Caki2 (cell line): ENCODE measurements at places on chromosomes 6 and 20.

GRCh38 chr6:124423621-124424020 lies 538.6 kb upstream of the RNF217 start:
- DNase-seq, result no peak

GRCh38 chr20:10005885-10006284 lies 28.9 kb upstream of the ANKEF1 start:
- DNase-seq, result no peak

DNA sequence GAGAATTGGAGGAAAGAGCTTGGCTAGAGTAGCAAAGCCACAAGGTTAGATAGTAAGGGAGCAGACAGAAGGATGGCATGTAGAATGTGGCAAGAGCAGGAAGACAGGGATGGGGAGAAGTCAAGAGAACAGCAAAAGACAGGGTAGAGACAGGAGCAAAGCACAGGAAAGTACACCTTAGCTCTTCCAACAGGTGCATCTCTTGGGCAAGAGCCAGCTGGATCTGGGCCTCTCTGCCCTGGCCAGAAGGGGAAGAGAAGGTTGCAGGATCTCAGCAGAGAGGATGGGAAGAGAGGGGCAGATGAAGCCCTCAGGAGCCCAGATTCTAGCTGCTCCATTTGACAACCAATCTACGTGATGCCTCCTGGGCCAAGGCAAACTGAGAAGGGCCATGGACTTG lies 16.7 kb downstream of the SCUBE3 start:
- DNase-seq, result no peak

DNA sequence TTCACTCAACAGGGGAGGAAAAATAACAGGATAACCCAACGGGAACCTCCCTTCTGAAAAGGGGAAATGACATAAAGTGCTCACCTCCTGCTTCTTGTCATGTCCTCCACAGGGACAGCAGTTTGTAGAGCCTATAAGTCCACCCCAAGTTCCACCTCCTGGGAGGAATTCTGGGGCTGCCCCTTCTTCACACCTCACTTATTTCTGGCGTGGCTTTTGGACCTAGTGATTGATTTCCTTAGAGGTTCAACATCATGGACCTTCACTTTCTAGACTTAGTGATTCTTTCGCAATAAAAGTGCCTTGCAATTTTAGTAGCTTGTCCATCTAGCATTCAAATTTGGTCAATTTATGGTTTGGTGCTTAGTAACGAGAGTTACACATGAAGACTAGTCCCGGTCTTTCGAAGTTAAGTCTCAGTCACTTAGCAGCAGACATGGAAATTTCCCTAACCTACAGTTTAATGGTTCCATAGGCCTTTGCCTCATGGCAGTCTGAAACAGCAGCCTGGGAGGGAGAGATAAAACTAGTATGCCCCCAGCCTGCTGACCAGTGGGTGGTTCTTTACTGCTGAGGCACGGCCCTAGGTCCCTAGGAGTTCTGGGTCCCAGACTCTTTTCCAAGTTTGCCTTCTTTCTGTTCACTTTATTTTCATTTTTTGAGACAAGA lies 59.2 kb upstream of the CDKAL1 start:
- no peak for DNase-seq

- DNase-seq, result peak; percentile 61
Observed at GRCh38 chr20:31573555-31574321, 31.4 kb upstream of the ID1 start.
